ENCODE measurements at places on chromosomes 2 and 18. TPM values are rescaled to one million over a fixed set of nuclear protein-coding genes. Genes with fewer than 3 reads are reported as not detected.

The PER2 gene
- total RNA-seq, result 29.7 TPM

The RIT2 gene
- not detected for total RNA-seq

The POTEE gene
- 0.27 TPM for total RNA-seq

The PDE11A gene
- total RNA-seq, result not detected

GRCh38 chr2:8494151-8494550 is 187.7 kb upstream of the ID2 start:
- no peaks in the 10 kb centered on the region for H3K27me3 ChIP-seq
- no peak for DNase-seq
- no peak overlapping the region for H3K27ac ChIP-seq
- no peaks in the 10 kb centered on the region for H3K4me1 ChIP-seq
- H3K4me3 ChIP-seq, result no peak overlapping the region

The KIAA2012 gene
- total RNA-seq, result not detected

GRCh38 chr18:32712860-32713259 is 60.0 kb downstream of the KLHL14 start:
- H3K27ac ChIP-seq, result no peak overlapping the region
- no peaks in the 10 kb centered on the region for H3K27me3 ChIP-seq
- no peak for DNase-seq
- H3K4me1 ChIP-seq, result no peaks in the 10 kb centered on the region

The NTSR2 gene
- total RNA-seq, result not detected

DNA sequence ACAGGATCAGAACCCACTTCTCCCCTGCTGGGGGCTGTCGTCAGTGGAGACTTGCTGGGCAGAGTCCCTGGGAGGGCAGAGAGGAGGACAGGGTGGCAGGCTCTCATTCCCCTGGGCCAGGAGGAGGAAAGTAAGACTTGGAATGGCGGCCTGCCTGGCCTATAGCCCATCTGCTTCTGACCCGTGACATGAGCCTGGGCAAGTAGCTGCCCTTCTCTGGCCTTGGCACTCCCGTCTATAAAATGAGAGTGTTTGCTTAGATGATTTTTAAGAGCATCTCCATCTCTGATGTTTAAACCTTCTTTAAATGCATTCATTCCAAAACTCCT is 173.0 kb downstream of the DDX1 start:
- no peaks in the 10 kb centered on the region for H3K36me3 ChIP-seq
- H3K4me3 ChIP-seq, result no peak overlapping the region

The CXCR2 gene
- not detected for total RNA-seq

DNA sequence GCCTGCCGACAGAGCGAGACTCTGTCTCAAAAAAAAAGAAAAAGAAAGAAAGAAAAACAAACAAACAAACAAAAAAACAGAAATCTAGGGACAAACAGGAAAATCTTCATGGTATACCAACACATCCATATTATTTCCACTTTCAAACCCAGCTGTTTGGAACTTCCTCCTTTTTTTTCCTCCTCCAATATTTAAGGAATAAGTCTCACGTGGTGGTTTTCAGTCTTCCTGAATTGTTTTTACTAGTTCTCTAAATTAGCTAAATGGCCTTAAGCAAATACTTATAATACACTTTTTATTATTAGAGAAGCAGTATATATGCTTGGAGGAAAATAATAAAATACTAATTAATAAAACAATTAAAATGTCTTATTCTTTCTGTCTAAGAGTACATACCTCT is 48.7 kb upstream of the GLS start:
- no peak overlapping the region for H3K27ac ChIP-seq
- H3K4me3 ChIP-seq, result no peak overlapping the region
- H3K4me1 ChIP-seq, result no peaks in the 10 kb centered on the region

The TMEM150A gene
- total RNA-seq, result 4.9 TPM

The TUBA3E gene
- not detected for total RNA-seq

- H3K27me3 ChIP-seq, result no peaks in the 10 kb centered on the region
- no peaks in the 10 kb centered on the region for H3K36me3 ChIP-seq
- no peaks in the 10 kb centered on the region for H3K4me1 ChIP-seq
- no peak overlapping the region for H3K4me3 ChIP-seq
- DNase-seq, result no peak
- H3K27ac ChIP-seq, result no peak overlapping the region
Measured at GRCh38 chr2:129717560-129718130, 261.8 kb upstream of the RAB6C start.

DNA sequence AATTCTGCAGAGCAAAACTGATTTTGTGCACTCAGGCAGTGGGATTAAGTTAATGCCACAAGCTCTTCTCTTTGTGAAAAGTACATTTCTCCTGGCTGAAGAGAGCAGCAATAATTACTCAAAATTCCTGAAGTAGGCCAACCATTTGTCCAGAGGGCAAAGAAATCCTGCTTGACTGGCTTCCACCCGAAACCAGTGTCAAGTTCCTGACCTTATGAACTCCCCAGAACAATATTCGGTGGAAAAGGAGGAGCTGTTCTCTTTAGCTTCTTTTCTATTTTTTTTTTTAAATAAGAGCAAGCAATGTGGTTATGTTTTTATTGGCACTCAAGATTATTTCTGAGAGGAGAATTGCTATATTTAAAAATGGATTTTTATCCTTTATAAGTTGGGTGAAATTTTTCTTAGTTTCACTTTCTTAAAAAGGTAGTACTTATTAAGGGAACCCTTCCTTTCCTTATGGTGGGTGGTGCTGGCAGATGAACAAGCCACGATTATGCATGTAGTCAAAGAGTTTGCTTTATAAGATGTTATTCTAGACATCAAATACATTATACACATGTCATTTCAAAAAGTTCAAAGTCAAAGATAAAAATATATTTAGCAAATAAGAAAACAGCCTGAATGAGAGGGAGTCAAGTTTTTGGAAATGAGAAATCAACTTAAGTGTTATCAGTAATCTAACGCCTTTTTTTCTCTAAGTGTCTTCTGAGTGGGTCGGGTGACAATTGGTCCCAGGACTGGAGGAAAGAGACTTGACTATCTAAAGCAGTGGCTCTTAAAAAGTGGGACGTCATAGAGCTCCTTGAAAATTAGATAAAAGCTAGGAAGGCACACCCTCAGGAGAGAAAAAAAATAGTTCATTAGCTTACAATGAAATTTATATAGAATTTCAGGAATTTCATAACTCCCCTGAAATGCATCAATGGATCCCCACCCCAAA is 194.5 kb downstream of the IKZF2 start:
- peak overlapping the region; percentile 67 for H3K4me3 ChIP-seq
- no peak for DNase-seq
- no peaks in the 10 kb centered on the region for H3K27me3 ChIP-seq
- H3K4me1 ChIP-seq, result peaks cover 47% of the 10 kb centered on the region

GRCh38 chr2:10350761-10351160 is 48.1 kb downstream of the HPCAL1 start:
- peaks cover 7% of the 10 kb centered on the region for H3K4me1 ChIP-seq

- H3K36me3 ChIP-seq, result peaks cover 20% of the 10 kb centered on the region
- H3K4me3 ChIP-seq, result peak overlapping the region; percentile 95
- peak; percentile 61 for DNase-seq
- H3K27ac ChIP-seq, result peak overlapping the region; percentile 95
Measured at GRCh38 chr2:86623043-86623493, 597 bp downstream of the RNF103 start.

The HOXD12 gene
- total RNA-seq, result not detected

The CHAC2 gene
- 1.2 TPM for total RNA-seq

DNA sequence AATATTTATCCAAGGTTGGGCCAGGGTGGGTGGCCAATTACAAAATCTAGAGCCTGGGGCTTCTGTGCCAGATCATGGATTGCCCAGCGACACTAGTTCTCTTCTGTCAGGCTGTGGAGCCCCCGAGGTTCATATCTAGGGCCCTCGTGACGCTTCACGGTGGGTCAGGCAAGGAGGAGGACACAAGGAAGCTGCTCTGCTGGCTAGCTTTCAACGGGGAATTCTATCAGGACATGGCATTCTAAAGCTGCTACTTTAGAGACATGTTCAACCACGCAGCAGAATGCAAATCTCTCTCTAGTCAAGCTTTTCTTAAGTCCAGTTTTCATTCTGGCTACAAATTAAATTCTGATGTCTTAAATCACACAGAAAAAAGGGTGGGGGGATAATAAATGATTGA is 180.2 kb downstream of the THADA start:
- peaks cover 17% of the 10 kb centered on the region for H3K36me3 ChIP-seq
- H3K4me1 ChIP-seq, result no peaks in the 10 kb centered on the region
- H3K4me3 ChIP-seq, result no peak overlapping the region

- peaks cover 7% of the 10 kb centered on the region for H3K27me3 ChIP-seq
- H3K4me3 ChIP-seq, result no peak overlapping the region
- no peaks in the 10 kb centered on the region for H3K4me1 ChIP-seq
- H3K36me3 ChIP-seq, result no peaks in the 10 kb centered on the region
- H3K27ac ChIP-seq, result no peak overlapping the region
Measured at GRCh38 chr2:176679061-176679669, 409.9 kb downstream of the MTX2 start.

The DPP10 gene
- total RNA-seq, result not detected

DNA sequence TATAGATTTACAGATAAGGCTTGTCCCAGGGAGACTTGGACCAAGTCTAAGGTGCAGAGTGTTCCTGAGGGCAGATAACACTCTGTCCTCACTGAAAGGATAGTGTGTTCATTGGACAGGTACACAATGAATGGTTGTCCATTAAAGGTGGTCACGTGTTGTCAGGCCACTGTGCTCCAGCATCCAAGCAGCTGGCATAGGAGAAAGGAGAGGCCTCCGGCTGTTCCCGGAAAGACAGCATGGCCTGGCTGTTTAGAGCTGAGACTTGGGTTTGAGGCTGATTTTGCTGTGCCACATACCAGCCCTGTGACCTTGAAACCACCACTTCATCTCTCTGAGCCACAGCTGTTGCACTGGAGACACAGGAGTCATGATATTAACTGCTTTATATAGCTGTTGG is 19.6 kb upstream of the SULT1C3 start:
- no peak for DNase-seq
- peaks cover 6% of the 10 kb centered on the region for H3K27me3 ChIP-seq
- no peaks in the 10 kb centered on the region for H3K4me1 ChIP-seq

DNA sequence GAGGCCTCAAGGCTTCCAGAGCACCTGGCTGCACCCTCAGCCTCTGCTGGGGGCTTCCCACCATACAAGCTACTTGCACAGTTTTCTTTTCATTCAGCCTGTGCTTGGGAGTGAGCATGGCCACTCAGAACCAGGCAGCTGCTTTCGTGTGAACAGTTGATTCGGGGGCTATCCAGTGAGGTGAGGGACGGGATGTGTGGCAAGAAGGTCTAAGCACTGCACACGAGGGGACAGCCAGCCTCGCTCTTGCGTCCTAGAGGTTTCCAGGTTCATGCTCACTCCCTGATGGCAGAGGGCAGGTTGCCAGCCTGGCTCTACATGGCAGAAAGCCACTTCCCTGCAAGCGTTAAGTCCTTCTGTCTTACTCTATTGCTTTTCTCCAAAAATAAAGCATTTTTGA is 146.2 kb downstream of the MBP start:
- no peak overlapping the region for H3K27ac ChIP-seq
- H3K4me3 ChIP-seq, result no peak overlapping the region
- no peaks in the 10 kb centered on the region for H3K36me3 ChIP-seq
- no peak for DNase-seq
- peaks cover 6% of the 10 kb centered on the region for H3K4me1 ChIP-seq
- H3K27me3 ChIP-seq, result no peaks in the 10 kb centered on the region

The MEP1B gene
- 0.42 TPM for total RNA-seq

The CNGA3 gene
- not detected for total RNA-seq

The IL36B gene
- total RNA-seq, result not detected

DNA sequence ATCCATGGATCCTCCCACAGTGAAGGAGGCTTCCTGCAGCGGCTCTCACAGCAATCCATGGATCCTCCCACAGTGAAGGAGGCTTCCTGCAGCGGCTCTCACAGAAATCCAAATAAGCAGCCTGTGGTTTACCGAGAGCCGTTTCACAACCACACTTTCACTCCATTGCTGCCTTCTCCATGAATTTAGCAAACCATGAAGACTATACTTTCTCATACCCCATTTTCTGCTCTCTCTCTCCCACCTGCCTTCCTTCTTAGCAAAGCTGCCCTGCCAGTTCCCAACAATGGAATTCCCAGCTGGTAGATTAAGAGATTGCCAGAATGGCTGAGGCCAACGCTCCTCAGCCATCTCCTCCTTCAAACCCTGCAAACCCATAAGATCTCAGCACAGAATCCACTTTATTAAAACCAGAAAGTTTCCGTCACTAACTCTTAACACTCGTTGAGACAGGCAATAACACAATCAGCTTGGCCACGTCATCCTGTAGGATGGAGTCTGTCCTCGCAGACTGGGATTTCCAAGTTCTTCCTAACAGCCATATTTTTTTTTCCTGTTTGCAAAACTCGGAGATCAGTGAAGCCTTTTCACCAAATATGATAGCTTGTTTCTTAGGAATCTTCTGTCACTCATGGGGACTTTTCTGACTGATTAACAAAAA is 162.2 kb downstream of the PXDN start:
- no peak overlapping the region for H3K27ac ChIP-seq
- H3K27me3 ChIP-seq, result no peaks in the 10 kb centered on the region
- no peaks in the 10 kb centered on the region for H3K36me3 ChIP-seq
- DNase-seq, result no peak
- H3K4me1 ChIP-seq, result no peaks in the 10 kb centered on the region
- no peak overlapping the region for H3K4me3 ChIP-seq

The TRABD2A gene
- 48.8 TPM for total RNA-seq

DNA sequence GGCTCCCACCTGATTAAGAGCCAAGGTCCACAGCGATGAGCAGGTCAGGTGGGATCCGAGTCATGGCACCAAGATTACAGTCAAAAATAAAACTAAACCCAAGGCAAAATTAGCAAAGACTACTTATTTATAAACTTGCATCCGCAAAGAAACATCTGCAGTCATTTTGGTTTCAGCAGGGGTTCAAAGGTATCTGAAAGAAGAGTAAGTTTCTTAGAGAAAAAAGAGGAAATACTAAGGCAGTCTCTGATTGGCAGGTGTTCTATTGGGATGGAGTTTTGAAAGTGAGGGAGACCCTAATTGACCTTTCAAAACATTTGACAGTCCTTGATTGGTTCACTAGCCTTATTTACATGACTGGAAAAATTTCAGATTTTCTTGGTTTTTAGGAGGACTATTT is 11.0 kb upstream of the PLB1 start:
- H3K4me3 ChIP-seq, result no peak overlapping the region
- H3K27me3 ChIP-seq, result no peaks in the 10 kb centered on the region
- no peaks in the 10 kb centered on the region for H3K4me1 ChIP-seq
- no peak overlapping the region for H3K27ac ChIP-seq
- H3K36me3 ChIP-seq, result no peaks in the 10 kb centered on the region
- no peak for DNase-seq

GRCh38 chr2:79977792-79978191 is 326.8 kb downstream of the LRRTM1 start:
- DNase-seq, result no peak
- no peaks in the 10 kb centered on the region for H3K4me1 ChIP-seq
- no peak overlapping the region for H3K27ac ChIP-seq
- no peaks in the 10 kb centered on the region for H3K27me3 ChIP-seq
- no peak overlapping the region for H3K4me3 ChIP-seq
- no peaks in the 10 kb centered on the region for H3K36me3 ChIP-seq

DNA sequence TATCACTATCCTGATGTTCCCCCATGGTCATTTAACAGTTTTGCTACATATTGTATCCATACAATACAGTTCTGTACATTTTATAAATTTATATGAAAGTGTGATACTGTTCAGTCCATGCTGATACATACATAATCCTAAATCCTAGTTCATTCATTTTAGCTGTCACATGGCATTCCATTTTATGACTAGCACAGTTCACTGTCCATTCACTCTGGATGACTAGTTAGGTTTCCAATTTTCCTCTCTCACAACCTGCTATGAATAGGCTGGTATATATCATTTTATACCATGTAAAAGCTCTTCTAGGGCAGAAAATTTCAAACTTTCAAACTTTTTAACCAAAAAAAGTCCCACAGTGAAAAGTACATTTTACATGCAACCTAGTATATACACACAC is 15.2 kb downstream of the SMAD2 start:
- H3K27ac ChIP-seq, result no peak overlapping the region
- H3K27me3 ChIP-seq, result no peaks in the 10 kb centered on the region
- no peaks in the 10 kb centered on the region for H3K36me3 ChIP-seq
- no peak overlapping the region for H3K4me3 ChIP-seq
- H3K4me1 ChIP-seq, result peaks cover 45% of the 10 kb centered on the region
- no peak for DNase-seq

All from CD4-positive, CD25-positive, alpha-beta regulatory T cell (primary cell).